ENCODE measurements at places on chromosomes 16 and 17.

GRCh38 chr16:48206594-48207242, 37.4 kb upstream of the LONP2 start:
- DNase-seq: no peak

DNA sequence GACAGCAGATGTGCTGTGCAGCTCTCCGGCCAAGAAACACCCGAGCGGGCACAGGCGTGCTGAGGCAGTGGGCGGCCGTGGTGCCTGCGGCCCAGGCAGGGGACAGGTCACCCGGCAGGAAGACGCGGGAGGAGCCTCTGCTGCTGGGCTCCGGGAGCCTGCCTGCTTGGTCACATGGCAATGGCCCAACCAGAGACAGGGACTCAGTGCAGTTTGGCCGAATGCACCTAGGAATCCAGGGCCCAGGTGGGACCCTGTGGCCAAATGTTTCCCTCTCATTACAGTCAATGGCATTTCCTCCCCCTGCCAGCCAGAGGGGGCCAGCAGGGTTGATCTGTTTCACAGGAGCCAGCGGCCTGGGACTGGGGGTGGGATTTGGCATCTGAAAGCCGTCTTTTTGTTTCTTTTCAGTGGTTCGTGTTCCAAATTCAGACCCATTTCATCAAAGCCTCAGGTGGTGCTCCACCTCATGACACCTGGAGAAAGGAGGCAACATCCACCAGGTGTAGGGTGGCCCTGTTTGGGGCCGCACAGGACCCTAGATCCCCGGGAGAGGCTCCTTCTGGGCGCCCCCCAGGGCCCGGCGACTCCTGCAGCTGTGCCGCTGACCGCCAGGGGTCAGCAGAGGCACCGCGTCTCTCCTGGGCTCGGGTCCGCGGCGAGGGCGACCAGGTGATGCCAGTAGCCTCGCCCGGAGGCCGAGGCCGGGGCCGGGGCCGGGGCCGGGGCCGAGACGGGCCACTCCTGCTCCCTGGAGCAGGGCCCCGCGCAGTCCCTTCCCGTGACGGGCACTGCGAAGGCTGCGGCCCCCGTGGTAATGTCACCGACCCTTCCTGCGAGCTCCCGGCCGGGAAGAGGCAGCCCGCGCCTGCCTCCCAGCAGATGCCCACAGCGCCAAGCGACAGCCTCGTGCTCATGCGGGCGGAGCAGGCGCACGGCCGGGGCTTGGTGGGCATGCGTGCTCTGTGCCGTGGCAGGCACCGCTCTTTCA, 118.5 kb downstream of the C16orf78 start:
- DNase-seq: peak; percentile 20

GRCh38 chr16:87358250-87358649, 25.3 kb downstream of the FBXO31 start:
- no peak for DNase-seq

GRCh38 chr16:20181416-20181815, 107.7 kb upstream of the GPR139 start:
- DNase-seq: no peak

GRCh38 chr16:27373312-27373711, 28.7 kb upstream of the IL21R start:
- DNase-seq: no peak

GRCh38 chr17:1069847-1070246, 72.9 kb downstream of the TIMM22 start:
- DNase-seq: no peak

DNA sequence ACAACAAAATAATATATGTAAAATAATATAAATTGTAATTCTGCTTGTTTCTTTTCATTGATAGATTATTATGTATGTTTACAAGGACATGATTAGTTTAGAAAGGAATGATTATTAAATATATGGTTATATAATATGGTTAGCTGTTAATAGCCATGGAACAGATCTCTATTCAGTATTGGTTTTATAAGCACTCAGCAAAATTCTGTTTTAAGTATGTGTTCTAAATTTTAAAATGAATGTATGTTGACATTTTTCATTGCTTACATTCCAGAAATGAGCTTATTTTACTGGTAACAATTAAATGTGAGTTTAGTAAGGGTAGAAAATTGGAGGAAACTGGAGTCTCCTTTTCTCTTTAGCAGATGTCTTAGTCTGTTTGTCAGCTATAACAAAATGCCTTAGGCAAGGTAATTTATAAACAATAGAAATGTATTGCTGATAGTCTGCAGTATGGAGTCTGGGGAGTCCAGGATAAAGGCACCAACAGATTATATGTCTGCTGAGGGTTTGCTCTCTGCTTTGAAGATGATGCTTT, 45.4 kb downstream of the NFAT5 start:
- no peak for DNase-seq

- no peak for DNase-seq
Measured at GRCh38 chr16:19393226-19394111, 24.2 kb upstream of the TMC5 start.

GRCh38 chr17:7226721-7227710, 7.3 kb downstream of the ACADVL start:
- DNase-seq: no peak

GRCh38 chr16:50436271-50436670, 67.5 kb upstream of the BRD7 start:
- no peak for DNase-seq

GRCh38 chr17:35730400-35731005, 936 bp upstream of the RASL10B start:
- DNase-seq: no peak

- no peak for DNase-seq
Measured at GRCh38 chr17:32258383-32259140, 7.1 kb upstream of the RHBDL3 start.

DNA sequence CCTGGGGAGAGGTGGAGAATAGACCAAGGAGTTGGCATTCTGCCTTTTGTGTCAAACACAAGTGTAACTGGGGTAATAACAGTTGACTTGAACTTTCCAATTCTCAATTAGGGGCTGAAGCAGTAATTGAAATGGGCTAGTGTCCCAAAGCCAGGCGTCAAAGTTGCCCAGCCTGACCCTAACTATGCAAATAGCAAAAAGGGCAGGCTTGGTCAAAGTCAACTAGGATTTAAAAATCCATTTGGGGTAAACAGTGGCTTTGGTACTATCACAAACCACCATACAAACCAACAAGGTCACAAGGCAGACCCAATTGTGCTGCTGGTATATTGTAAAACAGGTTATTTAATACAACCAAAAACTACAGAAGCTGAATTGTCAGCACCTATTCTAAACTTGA, 18.0 kb downstream of the NFE2L1 start:
- DNase-seq: no peak

DNA sequence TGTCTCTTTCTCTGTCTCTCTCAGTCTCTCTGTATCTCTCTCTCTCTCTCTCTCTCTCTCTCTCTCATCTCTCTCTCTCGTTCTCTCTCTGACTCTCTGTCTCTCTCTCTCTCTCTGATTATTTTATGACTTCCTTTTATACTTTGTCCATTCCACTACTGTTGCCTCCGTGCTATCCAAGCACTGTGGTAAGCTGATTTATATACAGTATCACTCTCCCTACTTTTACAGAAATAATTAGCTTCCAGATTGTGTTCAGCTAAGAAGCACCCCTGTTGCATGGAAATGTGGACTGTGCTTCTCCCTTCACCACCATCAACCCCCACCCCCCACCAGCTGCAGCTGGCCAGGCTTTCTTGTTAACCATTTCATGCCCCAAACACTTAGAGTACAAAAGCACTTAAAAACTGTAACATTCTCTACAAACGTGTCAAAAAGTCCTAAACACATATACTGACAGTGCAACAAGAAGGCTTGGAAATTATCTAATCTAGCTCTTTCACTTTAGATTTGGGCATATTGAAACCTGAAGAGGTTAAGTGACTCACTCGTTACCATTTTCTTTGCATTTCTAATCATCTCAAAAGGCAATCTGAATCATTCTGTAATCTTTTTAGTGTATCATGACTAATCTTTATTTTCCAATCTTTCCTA, 11.6 kb upstream of the TMEM100 start:
- no peak for DNase-seq

GRCh38 chr17:7763919-7764318, 46.4 kb downstream of the DNAH2 start:
- no peak for DNase-seq

GRCh38 chr17:74738051-74738996, 1.3 kb downstream of the RAB37 start:
- DNase-seq: peak; percentile 83

DNA sequence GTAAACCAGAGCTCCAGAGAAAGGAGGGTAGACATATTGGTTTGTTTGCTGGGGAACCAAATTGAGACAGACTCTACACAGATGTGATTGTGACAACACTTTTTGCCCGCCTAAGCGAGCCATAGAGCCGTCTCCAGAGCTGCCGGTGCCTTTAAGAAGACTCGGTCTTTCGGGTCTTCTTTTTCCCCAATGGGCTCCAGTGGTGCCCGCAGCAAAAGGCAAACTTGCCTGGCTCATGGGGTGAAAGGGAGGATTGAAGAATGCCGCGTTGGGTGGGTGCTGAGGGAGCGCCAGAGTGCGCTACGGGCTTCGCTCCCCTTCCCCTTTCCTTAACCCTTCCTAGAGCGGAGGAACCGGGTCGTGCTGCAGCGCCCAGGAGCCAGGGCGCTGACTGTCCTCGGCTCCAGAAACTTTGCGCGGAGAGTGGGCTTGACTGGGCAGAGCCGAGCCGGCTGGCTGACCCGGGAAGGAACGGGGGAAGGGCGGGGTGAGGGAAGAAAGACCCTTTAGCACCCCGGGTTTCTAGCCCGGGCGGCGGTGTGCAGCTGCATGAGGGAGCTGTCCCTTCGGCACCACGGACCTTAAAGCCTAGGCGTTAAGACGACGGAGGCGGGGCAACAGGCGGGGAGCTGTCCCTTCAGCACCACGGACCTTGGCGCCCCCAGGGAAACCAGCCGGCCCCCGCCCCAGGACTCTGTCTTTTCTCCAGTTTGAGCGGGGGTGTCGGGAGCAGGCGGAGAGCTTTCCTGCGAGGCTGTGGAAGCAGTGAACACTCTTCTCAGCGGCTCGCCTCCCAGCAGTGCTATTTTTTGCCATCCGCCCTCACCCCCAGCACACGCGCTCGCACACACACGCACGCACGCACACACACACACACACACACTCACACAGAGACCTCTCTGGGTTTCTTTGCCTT, at the start of gene CACNG3:
Gene CACNG3, plus strand, starts transcription at position 880 of the 916 bp plus-strand sequence. CDS start 420 bp downstream, outside the sequence.
- peak; percentile 36 for DNase-seq

DNA sequence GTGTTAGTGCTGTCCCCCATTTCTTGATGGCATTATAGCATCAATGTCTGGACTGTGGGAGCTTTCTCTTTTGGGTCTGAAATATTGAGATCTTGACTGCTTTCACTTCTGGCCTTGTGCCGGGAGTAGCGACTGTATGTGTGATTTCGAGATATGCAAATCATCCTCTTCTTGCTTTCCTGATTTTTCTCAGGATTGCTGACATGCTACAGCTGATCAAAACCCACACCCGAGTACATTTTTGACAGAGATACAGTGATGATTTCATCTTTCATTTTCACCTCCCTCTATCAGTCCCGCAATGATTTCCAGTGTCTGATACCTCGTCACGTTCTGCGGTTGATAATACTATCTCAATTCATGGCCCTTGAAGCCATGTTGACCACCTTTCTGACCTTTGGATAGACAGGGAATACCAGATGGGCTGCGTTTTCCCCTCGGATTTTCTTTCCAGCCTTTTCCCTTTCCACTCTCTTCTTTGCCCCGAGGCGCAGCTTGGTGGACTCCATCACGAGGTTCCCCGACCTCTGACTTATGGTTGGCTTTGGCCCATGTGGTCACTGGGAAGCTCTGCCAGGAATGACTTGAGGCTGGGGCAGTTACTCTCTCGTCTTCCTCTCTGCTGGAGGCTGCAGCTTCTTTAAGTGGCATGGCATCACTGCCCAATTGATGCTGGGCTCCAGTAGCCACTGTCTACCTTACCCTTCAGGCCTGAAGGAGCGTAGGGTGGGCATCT, 184.4 kb downstream of the SNX29 start:
- no peak for DNase-seq

DNA sequence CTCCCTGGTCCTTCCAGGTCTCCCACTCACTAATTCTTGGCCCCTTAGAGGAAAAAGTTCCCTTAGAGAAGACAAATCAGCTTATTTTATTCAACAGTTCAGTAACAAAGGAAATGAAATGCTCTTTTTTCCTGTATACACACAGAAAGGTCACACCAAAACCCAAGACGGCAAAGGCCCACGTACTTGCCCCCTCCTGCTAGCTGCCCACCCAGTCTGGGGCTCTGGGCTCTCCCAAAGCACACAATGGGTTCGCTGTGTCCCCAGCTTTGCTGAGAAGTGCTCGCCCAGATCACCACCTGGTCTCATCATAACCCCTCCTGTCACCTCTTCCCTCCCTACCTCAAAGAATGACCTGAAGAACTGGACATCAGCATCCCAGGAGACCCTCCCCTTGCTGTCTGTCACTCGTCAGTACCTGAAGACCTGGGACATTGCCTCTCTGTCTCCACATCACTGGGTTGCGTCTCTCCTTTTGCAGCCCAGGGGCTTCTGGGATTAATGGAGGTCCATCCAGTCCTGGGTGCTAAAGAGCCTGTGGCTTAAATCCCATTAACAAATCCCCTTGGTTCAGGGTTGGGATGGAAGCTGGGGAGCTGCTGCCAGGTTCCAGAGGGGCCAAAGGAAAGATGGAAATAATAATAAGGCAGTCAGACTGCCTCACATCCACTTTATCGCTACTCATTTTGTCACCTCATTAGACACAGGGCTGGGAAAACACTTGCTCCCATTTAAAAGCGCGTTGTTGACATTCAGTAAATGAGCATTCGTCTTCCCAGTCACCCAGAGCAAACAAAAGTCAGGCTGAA, 3.3 kb downstream of the SLC6A4 start:
- DNase-seq: no peak

GRCh38 chr17:58432806-58433573, 15.7 kb upstream of the RNF43 start:
- DNase-seq: no peak

GRCh38 chr17:10370016-10370608, 2.7 kb downstream of the MYH13 start:
- DNase-seq: no peak

DNA sequence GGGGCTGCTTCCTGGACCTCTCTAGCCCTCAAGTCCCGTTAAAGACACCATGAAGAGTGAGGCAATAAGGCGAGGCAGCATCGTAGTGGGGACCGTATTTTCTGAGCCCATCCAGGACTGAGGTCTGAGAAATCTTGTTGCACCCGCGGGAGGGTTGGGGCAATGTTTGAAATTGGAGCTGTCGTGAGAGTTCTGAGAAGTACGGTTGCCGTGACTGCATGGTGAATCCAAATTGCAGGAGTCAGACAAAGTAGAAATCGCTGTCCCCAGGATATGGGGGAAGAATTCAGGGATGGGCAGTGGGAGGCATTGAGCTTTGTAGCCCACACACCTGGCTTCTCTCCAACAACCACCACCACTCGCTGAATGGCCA, 42.0 kb upstream of the RPL38 start:
- no peak for DNase-seq

DNA sequence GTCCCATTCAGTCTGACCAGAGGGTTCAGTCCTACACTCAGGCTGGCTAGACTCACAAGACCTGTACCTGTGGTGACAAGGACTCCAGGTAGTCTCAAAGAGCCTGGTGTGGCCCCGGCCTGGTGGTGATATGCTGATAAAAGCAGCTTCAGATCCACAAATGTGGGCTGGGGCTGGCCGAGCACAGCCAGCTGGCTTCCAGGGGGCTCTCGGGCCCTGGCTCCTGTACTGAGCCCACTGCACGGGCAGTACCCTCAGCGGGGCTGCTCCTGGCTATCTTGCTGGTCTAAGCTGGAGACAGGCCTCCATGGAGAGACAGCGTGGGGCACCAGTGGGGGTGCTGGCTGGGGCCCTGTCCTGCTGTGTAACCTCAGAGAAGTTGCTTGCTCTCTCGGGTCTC, 4.3 kb downstream of the SMIM5 start:
- DNase-seq: no peak

- no peak for DNase-seq
Measured at GRCh38 chr16:83542491-83542890, 265.3 kb upstream of the HSBP1 start.

- no peak for DNase-seq
Measured at GRCh38 chr17:34374457-34374856, 11.4 kb upstream of the CCL1 start.
